Brain (organoid and tissue), 16 donors: ENCODE measurements at places on chromosomes 4 and X.

GRCh38 chrX:110558406-110558805 lies 199.8 kb downstream of the RTL9 start:
- no peak for DNase-seq

DNA sequence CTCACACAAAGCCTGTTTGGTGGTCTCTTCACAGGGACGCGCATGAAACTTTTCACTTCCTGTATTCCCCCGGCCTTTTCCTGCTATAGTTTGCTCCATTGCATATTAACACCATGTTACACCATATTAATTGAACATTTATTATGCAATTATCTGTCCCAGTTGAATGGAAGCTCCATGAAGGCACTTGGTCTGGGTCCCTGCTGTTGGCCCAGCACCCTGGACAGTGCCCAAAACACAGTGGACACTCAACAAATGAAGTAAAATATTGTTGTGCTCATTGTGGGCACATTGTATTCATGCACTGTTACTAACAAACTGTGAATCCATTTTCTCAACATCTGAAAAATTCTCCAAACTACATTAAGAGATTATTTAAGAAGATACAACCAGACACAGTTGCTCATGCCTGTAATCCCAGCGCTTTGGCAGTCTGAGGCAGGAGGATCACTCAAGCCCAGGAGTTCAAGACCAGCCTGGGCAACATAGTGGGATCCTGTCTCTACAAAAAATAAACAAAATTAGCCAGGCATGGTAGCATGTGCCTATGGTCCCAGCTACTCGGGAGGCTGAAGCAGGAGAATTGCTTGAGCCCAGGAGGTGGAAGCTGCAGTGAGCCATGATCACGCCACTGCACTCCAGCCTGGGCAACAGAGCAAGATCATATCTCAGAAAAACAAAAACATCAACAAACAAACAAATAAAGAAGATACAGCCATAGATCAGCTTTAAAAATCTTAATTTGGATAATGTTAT lies 292.7 kb upstream of the TENM3 start:
- DNase-seq = no peak

DNA sequence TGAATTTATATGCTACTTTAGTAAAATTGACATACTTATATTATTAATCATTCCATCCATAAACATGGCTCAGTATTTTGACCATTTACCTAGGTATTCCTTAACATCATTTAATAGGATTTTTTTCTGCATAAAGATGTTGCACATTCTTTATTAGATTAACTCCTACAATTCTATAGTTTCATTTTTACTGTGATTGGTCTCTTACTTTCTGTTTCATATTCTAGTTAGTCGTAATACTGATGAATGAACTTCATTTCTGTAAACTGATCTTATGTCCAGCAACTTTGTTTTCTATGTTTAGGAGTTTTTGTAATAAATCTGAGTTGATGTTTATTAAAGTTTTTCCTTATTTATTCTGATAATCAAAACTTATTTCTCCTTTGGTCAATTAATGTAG lies 278.2 kb upstream of the CXXC4 start:
- no peak for DNase-seq

DNA sequence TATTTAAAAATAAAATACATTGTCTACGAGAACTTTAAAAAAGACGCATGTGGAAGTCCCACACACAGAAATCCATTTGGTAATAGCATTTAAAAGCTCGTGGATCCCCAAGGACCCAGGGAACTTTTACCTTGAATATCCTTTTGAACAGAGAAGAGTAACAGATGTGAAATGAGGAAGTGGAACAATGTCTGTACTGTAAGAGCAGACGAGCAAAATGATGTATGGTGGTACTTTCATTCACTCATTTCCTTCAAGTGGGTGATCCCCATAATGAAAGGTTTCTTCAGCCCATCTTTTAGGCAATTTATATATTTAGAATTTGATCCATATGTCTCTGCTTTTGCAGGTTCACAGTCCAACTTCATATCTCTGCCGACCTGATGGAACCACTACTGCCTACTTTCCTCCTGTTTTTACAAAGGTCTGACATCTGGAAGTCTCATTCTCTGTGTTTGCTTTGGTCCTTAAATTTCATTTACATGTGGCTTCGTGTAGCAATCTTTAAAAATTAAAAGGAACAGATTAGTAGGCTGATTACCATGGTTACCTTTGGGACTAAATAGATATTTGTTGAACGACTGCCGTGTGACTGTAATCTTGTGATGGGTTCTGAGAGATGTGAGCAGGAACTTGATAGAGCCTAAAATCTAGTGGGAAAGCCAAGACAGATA lies 188.4 kb downstream of the PALLD start:
- no peak for DNase-seq

DNA sequence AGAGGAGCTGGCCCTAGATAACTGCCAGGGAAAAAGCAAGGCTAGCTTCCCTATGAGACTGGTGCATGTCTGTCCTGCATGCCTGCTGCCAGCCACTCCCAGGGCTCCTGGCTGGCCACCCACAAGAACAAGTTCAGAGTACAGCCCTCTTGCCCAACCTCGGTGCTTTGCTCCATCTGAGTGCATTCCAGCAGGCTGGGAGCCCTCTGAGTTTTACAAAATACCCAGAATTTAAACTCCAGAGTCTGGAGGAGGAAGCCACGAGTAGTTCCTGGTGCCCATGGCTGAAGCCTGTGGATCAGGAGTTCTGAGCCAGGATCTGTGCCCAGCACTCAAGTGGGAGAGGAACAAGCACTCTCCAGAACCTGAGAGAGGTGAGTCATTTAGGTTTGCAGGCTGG lies 111.6 kb downstream of the MAGEE2 start:
- DNase-seq = no peak

DNA sequence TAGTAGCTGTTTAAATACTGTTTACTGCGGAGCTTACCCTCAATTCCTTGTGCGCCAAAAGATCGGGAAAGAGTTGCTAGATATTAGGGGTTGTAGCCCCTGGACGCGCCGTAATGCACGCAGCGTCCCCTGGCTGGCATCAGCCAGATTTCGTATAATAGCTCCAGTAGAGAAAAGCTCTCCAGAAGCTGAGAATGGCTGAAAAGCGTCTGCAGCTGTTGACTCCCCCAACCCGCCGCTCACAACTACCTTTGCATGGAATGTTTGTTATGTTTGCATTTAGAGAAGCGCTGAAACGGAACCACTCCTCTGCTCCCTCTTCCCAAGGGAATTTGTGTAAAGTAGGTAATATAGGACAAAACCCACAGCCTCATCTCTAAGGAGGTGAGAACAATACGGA lies 3.7 kb downstream of the DOCK11 start:
- no peak for DNase-seq
